ENCODE measurements at places on chromosomes 2 and 18.

DNA sequence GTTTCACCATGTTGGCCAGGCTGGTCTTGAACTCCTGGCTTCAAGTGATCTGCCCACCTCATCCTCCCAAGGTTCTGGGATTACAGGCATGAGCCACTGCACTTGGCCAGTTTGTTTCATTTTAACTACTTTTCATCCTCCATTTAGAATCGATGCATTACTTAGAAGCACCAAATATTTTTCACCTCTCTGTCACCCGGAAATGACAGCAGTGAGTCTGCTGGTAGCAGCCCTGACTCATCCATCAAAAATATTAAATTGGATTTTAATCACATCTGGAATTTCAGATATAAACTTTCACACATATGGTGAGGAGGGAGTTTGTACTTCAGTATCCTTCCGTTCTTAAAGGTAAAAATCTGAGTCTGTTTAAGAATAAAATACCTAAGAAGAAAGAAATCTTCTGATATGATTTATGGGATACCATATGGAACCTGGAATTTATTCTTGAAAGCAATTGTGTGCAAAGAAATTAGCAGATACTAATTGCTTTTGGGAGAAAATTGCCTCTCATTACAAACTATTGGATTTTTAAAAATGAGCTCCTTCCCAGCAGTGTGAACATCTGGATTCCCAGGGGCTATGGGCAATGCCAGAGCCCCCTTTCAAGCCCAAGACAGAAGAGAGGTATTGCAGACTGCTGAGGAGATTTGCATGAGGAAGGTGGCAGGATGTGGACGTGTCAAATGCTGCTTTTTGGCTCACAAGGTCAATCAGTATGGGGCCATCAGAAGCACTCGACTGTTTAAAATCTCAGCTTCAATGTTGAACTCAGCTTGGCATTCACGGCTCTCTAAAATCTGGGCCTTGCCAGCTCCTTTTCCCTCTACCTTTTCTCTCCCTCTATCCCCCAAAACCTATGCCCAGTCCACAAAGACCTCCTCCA lies 279.5 kb upstream of the SIX2 start:
- H3K4me1 ChIP-seq = no peaks in the 10 kb centered on the region
- peaks cover 16% of the 10 kb centered on the region for H3K27me3 ChIP-seq
- no peak overlapping the region for H3K27ac ChIP-seq
- no peaks in the 10 kb centered on the region for H3K36me3 ChIP-seq
- DNase-seq = no peak

- no peak overlapping the region for H3K4me3 ChIP-seq
- peaks cover 3% of the 10 kb centered on the region for H3K27me3 ChIP-seq
- no peak for DNase-seq
- no peak overlapping the region for H3K27ac ChIP-seq
- no peaks in the 10 kb centered on the region for H3K36me3 ChIP-seq
- no peaks in the 10 kb centered on the region for H3K4me1 ChIP-seq
These were observed 88.0 kb downstream of the LTBP1 start for GRCh38 chr2:33034784-33035183.

DNA sequence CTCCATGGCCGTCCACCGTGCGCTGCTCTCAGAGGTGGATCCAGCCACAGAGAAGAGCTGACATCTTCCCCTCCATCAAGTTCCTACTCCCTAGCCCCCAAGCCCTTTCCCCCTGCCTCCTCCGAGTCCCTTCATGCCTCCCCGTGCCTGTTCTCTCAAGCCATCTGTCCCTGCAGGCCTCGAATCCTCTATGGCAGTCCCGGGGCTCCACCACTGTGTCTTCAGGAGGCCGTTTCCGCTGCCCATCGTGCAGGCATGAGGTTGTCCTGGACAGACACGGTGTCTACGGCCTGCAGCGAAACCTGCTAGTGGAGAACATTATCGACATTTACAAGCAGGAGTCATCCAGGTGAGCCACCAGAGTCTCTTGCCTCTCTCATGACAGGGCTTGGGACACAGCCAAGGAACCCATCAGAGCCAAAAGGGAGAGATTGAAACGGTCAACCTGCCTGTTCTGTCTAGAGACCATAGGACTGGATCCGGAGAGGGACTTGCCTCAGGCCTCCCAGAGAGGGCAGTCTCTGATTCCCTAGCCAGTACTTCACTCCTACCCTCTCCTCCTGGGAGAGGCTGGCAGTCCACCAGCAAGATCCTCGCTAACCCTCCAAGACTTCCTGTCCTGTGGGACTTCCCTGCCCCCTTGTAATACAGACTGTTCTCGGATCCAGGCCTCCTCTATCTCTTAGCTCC lies 9.7 kb downstream of the UCN start:
- H3K27ac ChIP-seq = no peak overlapping the region
- no peak overlapping the region for H3K4me3 ChIP-seq
- no peak for DNase-seq
- H3K27me3 ChIP-seq = peaks cover 25% of the 10 kb centered on the region
- no peaks in the 10 kb centered on the region for H3K36me3 ChIP-seq
- H3K4me1 ChIP-seq = peaks cover 5% of the 10 kb centered on the region

DNA sequence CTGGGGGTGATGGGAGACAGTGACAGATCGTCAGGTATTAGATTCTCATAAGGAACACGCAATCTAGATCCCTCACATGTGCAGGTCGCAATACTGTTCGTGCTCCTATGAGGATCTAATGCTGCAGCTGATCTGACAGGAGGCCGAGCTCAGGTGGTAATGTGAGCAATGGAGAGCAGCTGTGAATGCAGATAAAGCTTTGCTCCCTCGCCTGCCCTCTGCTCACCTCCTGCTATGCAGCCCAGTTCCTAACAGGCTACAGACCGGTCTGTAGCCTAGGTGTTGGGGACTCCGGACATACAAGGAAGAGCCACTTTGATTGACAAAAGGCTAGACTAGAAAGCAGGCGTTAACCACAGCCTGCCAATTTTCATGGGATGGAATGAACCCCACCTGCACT lies 183.6 kb upstream of the TMEM200C start:
- no peaks in the 10 kb centered on the region for H3K27me3 ChIP-seq
- no peaks in the 10 kb centered on the region for H3K4me1 ChIP-seq
- H3K4me3 ChIP-seq = no peak overlapping the region

- no peak for DNase-seq
- no peak overlapping the region for H3K27ac ChIP-seq
- no peak overlapping the region for H3K4me3 ChIP-seq
- H3K27me3 ChIP-seq = no peaks in the 10 kb centered on the region
These were observed 222.4 kb upstream of the NCKAP5 start for GRCh38 chr2:133790711-133791110.

DNA sequence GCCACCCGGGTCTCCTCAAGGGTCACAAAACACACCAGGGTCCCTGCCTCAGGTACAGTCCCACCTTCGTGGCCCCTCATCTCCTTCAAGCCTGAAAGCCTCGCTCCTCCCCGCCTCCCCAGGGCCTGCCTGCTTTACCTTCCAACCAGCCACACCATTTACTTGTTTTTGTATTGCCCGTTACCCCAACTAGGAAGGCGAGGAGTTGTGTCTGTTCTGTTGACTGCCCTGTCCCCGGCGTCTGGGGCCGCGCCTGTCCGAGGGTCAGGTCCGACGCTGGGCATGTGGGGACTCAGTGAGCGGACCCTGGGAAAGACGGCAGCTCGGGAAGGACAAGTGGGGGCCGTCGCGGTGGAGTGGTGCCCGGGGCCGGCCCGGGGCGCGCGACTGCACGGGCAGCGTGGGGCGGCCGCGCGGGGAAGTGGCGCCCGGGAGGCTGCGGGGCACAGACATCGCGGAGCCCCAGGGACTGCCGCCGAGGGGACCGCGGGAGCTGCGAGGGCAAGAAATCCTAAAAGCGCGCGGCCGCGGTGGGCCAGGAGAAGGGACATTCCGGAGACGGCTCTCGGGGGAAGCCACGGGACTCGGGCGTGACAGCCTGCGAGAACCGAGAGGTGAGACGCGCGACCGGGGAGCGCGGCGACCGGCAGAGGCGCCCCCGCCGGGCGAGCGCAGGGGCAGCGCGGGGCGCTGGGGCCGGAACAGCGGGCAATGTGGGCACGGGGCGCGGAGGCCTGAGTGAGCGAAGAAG lies 797 bp upstream of the GRHL1 start:
- H3K27me3 ChIP-seq = peaks cover 45% of the 10 kb centered on the region
- peak overlapping the region; percentile 92 for H3K27ac ChIP-seq
- H3K36me3 ChIP-seq = no peaks in the 10 kb centered on the region
- H3K4me1 ChIP-seq = peaks cover 16% of the 10 kb centered on the region
- peak; percentile 59 for DNase-seq

DNA sequence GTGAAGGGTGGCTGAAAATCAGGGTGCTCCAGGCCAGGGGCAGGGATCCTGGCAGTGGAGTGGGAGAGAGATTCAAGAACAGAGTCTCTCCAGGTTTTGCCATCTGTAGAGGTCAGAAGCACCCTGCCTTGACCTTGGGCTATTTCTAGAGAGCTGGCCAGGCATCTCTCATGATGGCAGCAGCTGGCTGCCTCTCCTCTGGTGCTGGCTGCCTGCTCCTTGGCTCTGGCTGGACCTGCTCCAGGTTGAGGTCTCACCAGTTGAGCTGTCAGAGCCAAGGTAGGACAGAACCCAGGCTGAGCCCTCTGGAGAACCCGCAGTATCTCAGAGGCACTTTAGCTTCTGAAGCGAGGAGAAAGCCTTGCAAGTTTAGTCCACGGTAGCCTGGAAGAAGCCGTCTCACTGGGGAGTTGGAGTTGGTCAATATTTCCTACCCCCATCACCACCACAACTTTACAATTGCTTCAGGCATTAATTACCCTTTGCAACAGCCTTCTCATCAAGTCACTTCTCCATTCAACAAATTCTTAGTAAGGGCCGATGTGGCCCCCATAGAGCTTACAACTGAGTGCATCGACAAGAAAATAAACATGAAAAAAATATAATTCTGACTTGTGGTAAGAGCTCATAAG lies 25.6 kb downstream of the GNLY start:
- no peaks in the 10 kb centered on the region for H3K4me1 ChIP-seq
- no peak overlapping the region for H3K4me3 ChIP-seq
- H3K27ac ChIP-seq = no peak overlapping the region
- peaks cover 5% of the 10 kb centered on the region for H3K27me3 ChIP-seq

GRCh38 chr2:129753261-129753660 lies 226.2 kb upstream of the RAB6C start:
- DNase-seq = no peak
- H3K27ac ChIP-seq = no peak overlapping the region
- H3K4me1 ChIP-seq = no peaks in the 10 kb centered on the region
- no peaks in the 10 kb centered on the region for H3K36me3 ChIP-seq

GRCh38 chr18:44851856-44852621 lies 171.4 kb downstream of the SETBP1 start:
- peak overlapping the region; percentile 59 for H3K4me3 ChIP-seq
- no peak for DNase-seq
- no peaks in the 10 kb centered on the region for H3K27me3 ChIP-seq

DNA sequence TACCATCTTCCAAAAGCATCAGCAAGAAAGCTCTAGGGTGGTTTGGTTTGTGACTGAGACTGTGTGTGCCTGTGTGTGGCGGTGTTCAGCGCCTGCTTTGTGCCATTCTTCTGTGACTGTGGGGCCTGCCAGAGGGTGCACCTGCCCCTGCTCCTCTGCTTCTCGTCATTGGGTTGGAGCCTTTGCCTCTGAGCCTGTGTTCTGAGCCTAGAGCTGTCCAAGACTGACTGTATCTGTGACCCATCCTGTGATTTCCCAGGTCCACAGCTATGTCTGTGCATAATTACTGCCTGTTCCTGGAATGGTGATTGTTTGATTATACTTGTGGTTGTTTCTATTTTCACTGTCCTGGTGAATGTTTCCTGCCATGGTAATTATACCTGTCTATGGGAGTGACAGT lies 57.1 kb upstream of the KLHL29 start:
- peaks cover 16% of the 10 kb centered on the region for H3K27me3 ChIP-seq
- H3K4me3 ChIP-seq = no peak overlapping the region
- no peaks in the 10 kb centered on the region for H3K36me3 ChIP-seq
- no peak for DNase-seq
- H3K27ac ChIP-seq = no peak overlapping the region

DNA sequence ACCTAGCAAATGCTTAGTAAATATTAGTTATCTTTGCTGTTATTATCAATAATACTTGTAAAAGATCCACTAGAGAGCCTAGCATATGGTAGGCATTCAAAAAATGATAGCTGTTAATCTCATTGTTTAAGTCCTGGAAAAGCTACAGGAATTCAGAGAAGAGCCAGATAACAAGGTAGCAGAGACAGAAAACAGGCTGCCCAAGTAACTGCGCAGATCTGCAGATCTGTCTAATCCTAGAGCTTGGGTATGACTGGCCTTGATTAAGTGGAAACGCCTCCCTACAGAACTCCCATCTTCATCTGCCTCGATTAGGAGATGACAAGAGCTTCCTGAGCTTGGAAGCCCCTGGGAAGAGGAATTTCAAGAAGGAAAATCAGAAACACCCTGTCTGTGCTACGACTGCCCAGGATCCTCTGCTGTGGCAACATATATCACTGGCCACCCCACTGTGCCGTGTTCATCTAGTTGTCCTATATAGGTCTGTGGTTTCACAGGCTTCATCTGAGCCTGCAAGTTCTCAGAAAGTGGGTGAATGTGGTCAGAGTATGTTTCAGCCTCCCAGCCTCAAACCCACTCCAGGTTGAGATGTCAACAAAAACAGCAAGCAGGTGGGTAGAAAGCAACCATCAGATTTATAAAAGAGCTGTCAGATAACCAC lies 151.5 kb upstream of the PKDCC start:
- H3K36me3 ChIP-seq = no peaks in the 10 kb centered on the region
- H3K27ac ChIP-seq = no peak overlapping the region
- DNase-seq = no peak

DNA sequence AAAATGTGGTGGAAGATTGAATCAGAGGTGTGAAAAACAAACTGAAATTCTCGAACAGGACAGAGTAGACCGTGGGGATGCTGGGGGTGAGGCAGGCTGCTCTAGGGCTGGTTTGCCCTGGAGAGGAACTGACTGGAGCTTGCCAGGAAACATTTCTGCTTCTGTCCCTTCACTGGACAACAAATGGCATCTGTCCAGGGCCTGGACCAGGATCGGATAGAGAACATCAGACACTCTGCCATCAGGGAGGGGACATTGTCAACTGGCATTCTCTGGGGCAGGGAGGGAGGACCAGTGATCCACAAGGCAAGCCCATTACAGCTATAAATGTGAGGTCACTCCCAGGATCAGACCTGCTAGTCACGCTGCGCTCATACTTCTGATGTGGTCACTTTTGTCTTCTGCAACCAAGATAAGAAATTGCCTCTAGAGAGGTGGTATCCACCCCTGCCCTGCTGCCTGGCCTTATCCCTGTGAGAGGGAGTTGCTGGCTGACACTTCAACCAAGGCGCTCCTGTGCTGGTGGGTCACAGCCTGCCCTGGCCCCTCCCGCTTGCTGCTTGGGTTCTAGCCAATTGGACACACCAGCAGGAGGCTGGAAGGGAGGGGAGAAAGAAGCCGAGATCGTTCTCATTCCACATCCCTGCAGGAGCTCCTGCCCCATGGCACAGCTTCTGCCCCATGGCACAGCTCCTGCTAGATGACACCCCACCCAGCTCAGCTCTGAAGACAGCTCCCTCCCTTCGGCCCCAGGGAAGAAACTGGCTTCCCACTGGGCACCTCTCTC lies 8.7 kb downstream of the NPPC start:
- no peak overlapping the region for H3K4me3 ChIP-seq
- H3K36me3 ChIP-seq = no peaks in the 10 kb centered on the region
- H3K4me1 ChIP-seq = no peaks in the 10 kb centered on the region
- DNase-seq = no peak
- H3K27ac ChIP-seq = no peak overlapping the region

Data from naive B cell (primary cell).